ENCODE measurements at places on chromosomes 5 and 9.

DNA sequence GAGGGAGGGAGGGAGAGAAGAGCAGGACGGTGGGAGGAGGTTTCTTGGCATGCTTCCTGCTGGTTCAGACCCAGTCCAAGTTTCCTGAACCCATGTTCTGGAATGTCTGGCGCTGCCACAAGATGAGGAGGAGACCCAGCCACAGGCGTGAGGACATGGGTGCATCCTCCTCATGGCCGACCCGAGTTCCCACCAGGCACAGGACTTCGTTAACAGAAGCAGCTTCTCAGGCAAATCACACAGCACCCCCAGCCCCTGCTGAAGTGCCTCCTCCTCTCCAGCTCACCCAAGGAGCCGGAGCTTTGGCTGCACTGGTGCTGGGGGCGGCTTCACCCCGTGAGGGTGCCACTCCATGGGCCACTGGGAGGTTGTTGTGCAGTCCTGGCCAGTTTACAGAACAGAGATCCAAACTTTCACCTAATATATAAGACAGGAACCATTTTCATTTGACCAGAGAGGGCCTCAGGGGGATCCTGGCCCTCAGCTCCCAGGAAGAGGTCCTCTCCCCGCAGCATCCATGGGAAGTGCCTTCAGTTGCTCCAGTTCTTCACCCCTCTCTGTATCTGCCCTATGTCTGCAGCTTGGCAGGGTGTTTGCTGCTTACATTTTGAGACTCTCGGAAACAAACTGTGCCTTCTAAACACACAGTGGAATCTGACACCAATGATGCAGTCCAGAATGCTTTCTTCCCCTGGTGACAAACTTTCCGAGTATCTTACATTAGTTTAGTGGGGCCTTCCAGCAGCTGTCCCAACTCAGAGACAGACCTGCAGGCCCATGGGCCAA lies 10.2 kb upstream of the NKD2 start:
- no peak for DNase-seq

- DNase-seq = no peak
Observed at GRCh38 chr9:18233311-18233710, 240.6 kb upstream of the ADAMTSL1 start.

GRCh38 chr5:119322948-119323537 lies 32.8 kb upstream of the TNFAIP8 start:
- no peak for DNase-seq

DNA sequence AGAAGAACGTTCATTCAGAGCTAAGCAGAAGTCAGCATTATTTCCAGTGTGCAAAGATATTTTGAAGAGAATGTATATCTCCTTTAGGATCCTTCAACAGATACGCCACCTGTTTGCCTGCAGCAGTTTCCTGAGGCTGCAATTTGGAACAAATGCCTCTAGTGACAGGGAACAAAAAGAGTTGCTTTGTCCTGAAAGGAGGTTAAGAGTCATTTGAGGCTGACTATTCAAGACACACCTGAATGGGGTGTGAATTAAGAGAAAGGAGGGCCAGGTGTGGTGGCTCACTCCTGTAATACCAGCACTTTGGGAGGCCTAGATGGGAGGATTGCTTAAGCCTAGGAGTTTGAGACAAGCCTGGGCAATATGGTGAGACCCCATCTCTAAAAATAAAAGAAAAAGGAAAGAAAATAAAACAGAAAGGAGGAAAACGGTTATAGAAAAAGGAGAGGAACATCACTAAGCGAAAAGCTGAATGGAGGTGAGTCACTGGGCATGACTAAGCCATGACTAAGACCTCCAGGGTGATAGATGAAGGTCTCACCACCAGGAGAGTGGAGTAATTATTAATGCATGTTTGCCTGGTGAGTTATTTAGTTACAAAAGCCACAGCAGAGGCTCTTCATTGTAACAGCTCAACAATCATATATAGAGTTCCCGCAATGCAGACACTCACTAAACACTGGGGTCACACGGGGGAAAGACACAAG lies 255.2 kb upstream of the TNC start:
- DNase-seq = no peak

DNA sequence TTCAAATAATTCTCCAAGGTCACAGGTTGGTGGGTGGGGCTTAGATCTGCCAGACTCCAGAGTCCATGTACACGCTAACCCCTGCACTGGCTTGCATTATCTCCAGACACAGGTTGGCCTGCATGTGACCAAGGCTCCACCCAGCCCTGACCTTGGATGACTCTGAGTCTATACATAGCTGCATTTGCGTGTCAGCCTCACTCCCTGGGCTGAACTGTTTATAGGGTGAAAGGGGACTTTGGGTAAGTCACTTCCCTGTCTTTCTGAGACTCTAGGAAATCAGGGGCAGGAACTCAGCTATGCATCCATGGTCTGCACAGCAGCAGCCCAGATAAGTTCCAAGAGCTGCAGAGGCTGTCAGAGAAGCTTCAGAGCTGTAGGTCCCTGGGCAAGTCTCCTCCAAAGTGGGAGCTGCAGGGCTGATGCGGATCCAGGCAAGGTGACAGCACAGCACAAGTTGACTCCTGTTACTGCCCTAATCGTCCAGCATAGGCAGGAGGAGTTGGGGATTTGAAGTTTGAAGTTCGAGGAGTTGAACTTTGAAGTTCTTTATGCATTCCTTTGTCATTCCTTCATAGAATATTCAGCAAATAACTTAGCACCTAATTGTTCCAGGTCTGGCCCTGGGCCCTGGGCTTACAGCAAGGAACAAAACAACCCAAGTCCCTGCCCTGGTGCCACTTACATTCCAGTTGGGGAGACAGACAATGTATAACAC lies 53.4 kb downstream of the SLC22A5 start:
- no peak for DNase-seq

GRCh38 chr9:38120961-38121360 lies 51.9 kb upstream of the SHB start:
- DNase-seq = no peak

- no peak for DNase-seq
Observed at GRCh38 chr9:120883608-120883996, 6.6 kb upstream of the PHF19 start.

GRCh38 chr9:91208419-91208745 lies 153.3 kb downstream of the AUH start:
- DNase-seq = no peak

GRCh38 chr5:169112016-169112415 lies 188.9 kb downstream of the SLIT3 start:
- no peak for DNase-seq

- no peak for DNase-seq
Observed at GRCh38 chr5:91119981-91120850, 262.9 kb downstream of the ARRDC3 start.
